ENCODE measurements at places on chromosomes 5 and 9.

GRCh38 chr5:57411982-57412381, 70.6 kb downstream of the ACTBL2 start:
- DNase-seq = no peak

DNA sequence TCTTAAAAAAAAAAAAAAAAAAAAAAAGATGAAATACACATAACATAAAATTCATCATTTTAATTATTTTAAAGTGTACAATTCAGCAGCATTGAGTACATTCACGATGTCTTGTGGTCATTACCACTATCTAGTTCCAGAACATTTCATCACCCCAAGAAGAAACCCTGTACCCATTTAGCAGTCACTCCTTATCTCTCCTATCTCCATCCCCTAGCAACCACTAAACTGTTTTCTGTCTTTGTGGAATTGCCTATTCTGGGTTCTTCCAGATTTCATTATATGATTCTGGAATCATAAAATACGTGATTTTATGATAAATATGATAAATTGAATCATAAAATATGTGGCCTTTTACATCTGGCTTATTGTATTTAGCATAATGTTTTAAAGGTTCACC, 8.9 kb upstream of the HMCN2 start:
- no peak for DNase-seq

GRCh38 chr5:148860599-148860998, 34.2 kb downstream of the ADRB2 start:
- no peak for DNase-seq

GRCh38 chr5:131382407-131383395, 118.8 kb downstream of the CDC42SE2 start:
- DNase-seq = peak; percentile 15

GRCh38 chr5:160938532-160938931, 86.5 kb upstream of the ATP10B start:
- no peak for DNase-seq
